A549 treated with GW870086 at 1 μM for 4 hours (cell line): ENCODE measurements at places on chromosomes 7 and 10. TPM values are rescaled to one million over a fixed set of nuclear protein-coding genes. Genes with fewer than 3 reads are reported as not detected.

POM121 gene
- total RNA-seq, result 35.6 to 42.7 TPM (median 39.7 TPM) in 5 replicates

RBP3 gene
- total RNA-seq, result not detected in 5 replicates

HIF1AN gene
- total RNA-seq, result 10.7 to 20.7 TPM (median 19.0 TPM) in 5 replicates

CPA1 gene
- not detected in 5 replicates for total RNA-seq

SLC16A9 gene
- 0.06 to 0.17 TPM (median 0.07 TPM) in 5 replicates for total RNA-seq

KCP gene
- 0.09 to 0.18 TPM (median 0.14 TPM) in 5 replicates for total RNA-seq

FOXP2 gene
- total RNA-seq, result not detected in 5 replicates

DYNC1I1 gene
- 0.19 to 0.41 TPM (median 0.23 TPM) in 4 of 5 replicates, not detected in the other for total RNA-seq

TMEM213 gene
- not detected in 5 replicates for total RNA-seq

NUTM2B gene
- total RNA-seq, result 0.16 to 0.69 TPM (median 0.34 TPM) in 5 replicates

CALML3 gene
- not detected in 5 replicates for total RNA-seq

FEZF1 gene
- total RNA-seq, result not detected in 5 replicates

CNTNAP2 gene
- total RNA-seq, result 0.02 to 0.09 TPM in 2 of 5 replicates, not detected in the others

GARIN1A gene
- 0.25 to 0.73 TPM (median 0.53 TPM) in 5 replicates for total RNA-seq

EPC1 gene
- 14.8 to 18.6 TPM (median 16.6 TPM) in 5 replicates for total RNA-seq

ASB10 gene
- total RNA-seq, result not detected in 5 replicates

KIAA1549 gene
- total RNA-seq, result 4.9 to 6.8 TPM (median 6.2 TPM) in 5 replicates

ZCWPW1 gene
- 1.1 to 1.6 TPM (median 1.2 TPM) in 5 replicates for total RNA-seq

ECHDC3 gene
- total RNA-seq, result 8.1 to 10.9 TPM (median 9.8 TPM) in 5 replicates

PKD2L1 gene
- 0.06 to 0.39 TPM (median 0.08 TPM) in 4 of 5 replicates, not detected in the other for total RNA-seq

IQCE gene
- total RNA-seq, result 10.5 to 13.7 TPM (median 11.7 TPM) in 5 replicates

AKR1C8 gene
- 0.14 to 0.31 TPM (median 0.17 TPM) in 4 of 5 replicates, not detected in the other for total RNA-seq

ODAD2 gene
- total RNA-seq, result not detected in 5 replicates

ZNHIT1 gene
- 80.9 to 104 TPM (median 90.2 TPM) in 5 replicates for total RNA-seq

WIPF3 gene
- total RNA-seq, result 0.35 to 0.84 TPM (median 0.61 TPM) in 5 replicates

NCF1 gene
- total RNA-seq, result 0.12 to 0.29 TPM (median 0.14 TPM) in 4 of 5 replicates, not detected in the other

SHTN1 gene
- total RNA-seq, result 21.9 to 27.6 TPM (median 26.1 TPM) in 5 replicates

NEUROD6 gene
- total RNA-seq, result not detected in 5 replicates

SMARCD3 gene
- total RNA-seq, result 9.0 to 11.6 TPM (median 9.7 TPM) in 5 replicates

SPDYE6 gene
- not detected in 5 replicates for total RNA-seq

C7orf57 gene
- total RNA-seq, result 0.18 to 0.79 TPM (median 0.26 TPM) in 5 replicates

ARHGEF35 gene
- total RNA-seq, result 0.25 to 0.49 TPM (median 0.33 TPM) in 5 replicates

FOXI2 gene
- not detected in 5 replicates for total RNA-seq

TCAF2 gene
- total RNA-seq, result 0.61 to 1.1 TPM (median 0.81 TPM) in 5 replicates

SLC29A3 gene
- total RNA-seq, result 22.5 to 24.6 TPM (median 24.1 TPM) in 5 replicates

TMEM184A gene
- 6.7 to 13.2 TPM (median 9.5 TPM) in 5 replicates for total RNA-seq

GJD4 gene
- total RNA-seq, result 0.08 TPM in 2 of 5 replicates, not detected in the others

AGR3 gene
- not detected in 5 replicates for total RNA-seq

GPR26 gene
- not detected in 5 replicates for total RNA-seq

CCDC3 gene
- 0.86 to 1.3 TPM (median 0.91 TPM) in 5 replicates for total RNA-seq

GPRIN2 gene
- total RNA-seq, result 30.6 to 40.9 TPM (median 37.8 TPM) in 5 replicates

LUC7L2 gene
- total RNA-seq, result 32.7 to 39.7 TPM (median 37.6 TPM) in 5 replicates

ZNF488 gene
- 9.7 to 13.1 TPM (median 11.6 TPM) in 5 replicates for total RNA-seq

ZP3 gene
- 18.4 to 22.2 TPM (median 20.2 TPM) in 5 replicates for total RNA-seq

PAPOLB gene
- not detected in 5 replicates for total RNA-seq

COL13A1 gene
- 0.23 to 0.65 TPM (median 0.36 TPM) in 3 of 5 replicates, not detected in the others for total RNA-seq

NOLC1 gene
- total RNA-seq, result 160 to 171 TPM (median 166 TPM) in 5 replicates

STK31 gene
- total RNA-seq, result 0.39 to 1.1 TPM (median 0.66 TPM) in 5 replicates

TSPAN12 gene
- 0.38 to 0.63 TPM (median 0.49 TPM) in 5 replicates for total RNA-seq

RALA gene
- total RNA-seq, result 29.7 to 34.9 TPM (median 30.8 TPM) in 5 replicates

PLEKHS1 gene
- total RNA-seq, result 0.03 TPM in 3 of 5 replicates, not detected in the others

FAM180A gene
- 0.12 TPM in 1 of 5 replicates, not detected in the others for total RNA-seq

CRPPA gene
- 0.36 to 0.85 TPM (median 0.59 TPM) in 5 replicates for total RNA-seq

CALML5 gene
- total RNA-seq, result not detected in 5 replicates

GNAI1 gene
- total RNA-seq, result 28.5 to 34.6 TPM (median 30.9 TPM) in 5 replicates

MCM10 gene
- total RNA-seq, result 19.7 to 24.0 TPM (median 21.3 TPM) in 5 replicates

SFRP5 gene
- total RNA-seq, result 1.8 to 2.5 TPM (median 2.1 TPM) in 5 replicates

CYP26C1 gene
- not detected in 5 replicates for total RNA-seq

CHCHD1 gene
- 60.7 to 78.7 TPM (median 71.8 TPM) in 5 replicates for total RNA-seq
